ENCODE measurements at places on chromosomes 12 and 14. TPM values are rescaled to one million over a fixed set of nuclear protein-coding genes. Genes with fewer than 3 reads are reported as not detected.

The PRIM1 gene
- polyA plus RNA-seq = 45.0 TPM

The ACOT6 gene
- not detected for polyA plus RNA-seq

The CFAP73 gene
- 0.18 TPM for polyA plus RNA-seq

The SLC39A5 gene
- not detected for polyA plus RNA-seq

The MOK gene
- polyA plus RNA-seq = not detected

The ADAM20 gene
- polyA plus RNA-seq = not detected

The TAS2R46 gene
- polyA plus RNA-seq = not detected

The SLC38A2 gene
- polyA plus RNA-seq = 73.6 TPM

The BDKRB2 gene
- polyA plus RNA-seq = not detected

The C12orf54 gene
- polyA plus RNA-seq = not detected

The RERG gene
- not detected for polyA plus RNA-seq

The KLRC4 gene
- polyA plus RNA-seq = not detected

The PDZRN4 gene
- not detected for polyA plus RNA-seq

The CLEC14A gene
- polyA plus RNA-seq = not detected

The CPSF2 gene
- polyA plus RNA-seq = 37.0 TPM

The SCN8A gene
- polyA plus RNA-seq = 1.00 TPM

The PRB2 gene
- polyA plus RNA-seq = not detected

Measured in CD4-positive, alpha-beta memory T cell (primary cell).